ENCODE measurements at places on chromosomes 12 and 14. TPM values are rescaled to one million over a fixed set of nuclear protein-coding genes. Genes with fewer than 3 reads are reported as not detected.

DNA sequence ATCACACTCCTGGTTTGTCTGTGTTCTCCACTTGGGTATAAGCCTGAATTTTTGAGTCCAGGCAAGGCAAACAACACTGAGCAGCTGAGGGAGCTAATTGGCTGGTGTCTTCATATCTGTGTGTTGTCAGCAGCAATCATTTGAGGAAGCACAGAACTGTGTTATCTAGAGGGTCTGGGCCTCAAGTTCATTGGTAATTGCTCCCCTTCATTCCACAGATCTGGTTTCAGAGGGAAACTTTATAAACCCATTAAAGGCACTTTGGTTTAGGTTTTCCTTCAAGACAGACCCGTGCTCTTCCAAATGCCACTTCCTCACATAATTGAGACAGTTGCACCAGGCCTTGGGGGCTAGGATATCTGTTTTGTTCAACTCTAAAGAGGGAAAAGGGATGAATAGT lies 5.6 kb downstream of the DACT1 start:
- no peak overlapping the region for H3K4me3 ChIP-seq
- peaks cover 30% of the 10 kb centered on the region for H3K27me3 ChIP-seq
- no peak for DNase-seq
- peaks cover 19% of the 10 kb centered on the region for H3K4me1 ChIP-seq
- H3K27ac ChIP-seq, result no peak overlapping the region
- no peaks in the 10 kb centered on the region for H3K36me3 ChIP-seq

DNA sequence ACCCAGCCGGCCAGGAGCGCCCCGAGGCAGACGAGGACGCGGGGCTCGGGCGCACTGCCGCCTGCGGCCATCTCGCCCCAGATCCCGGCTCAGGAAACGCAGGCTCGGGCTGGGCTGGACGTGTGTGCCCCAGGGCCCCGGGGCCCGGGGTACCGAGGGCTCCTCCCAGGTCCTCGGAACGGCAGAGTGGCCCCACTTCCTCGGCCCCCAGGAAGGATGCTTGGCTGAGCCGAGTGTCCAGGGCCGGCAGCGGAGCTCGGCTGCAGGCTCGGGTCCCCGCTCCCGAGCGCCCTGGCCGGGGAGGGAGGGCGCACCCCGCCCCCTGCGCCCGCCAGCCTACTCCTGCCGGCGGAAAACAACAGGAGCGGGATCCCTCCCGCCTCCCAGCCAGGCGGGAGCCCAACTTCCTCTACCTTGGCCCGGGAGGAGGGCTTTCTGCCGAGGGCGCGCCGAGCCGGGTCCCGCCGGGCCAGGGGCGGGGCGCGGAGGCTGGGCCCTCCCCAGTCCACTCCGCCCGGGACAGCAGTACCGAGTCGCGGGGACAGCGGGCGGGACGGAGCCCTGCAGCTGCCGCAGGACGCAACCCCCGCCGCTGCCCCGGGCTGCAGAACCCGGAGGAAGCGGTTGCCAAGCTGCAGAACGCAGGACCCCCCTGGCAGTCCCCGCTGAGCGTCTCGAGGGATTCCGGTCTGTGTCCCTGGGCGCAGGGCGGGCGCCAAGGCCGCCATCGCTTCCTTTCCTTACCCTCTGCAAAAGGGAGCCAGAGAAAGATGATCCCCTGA lies at the start of gene VSIG10:
TSS of gene VSIG10 (minus strand) at position 411 of the 782 bp plus-strand sequence. CDS start at position 71, 340 bp downstream.
- H3K36me3 ChIP-seq, result no peaks in the 10 kb centered on the region
- DNase-seq, result peak; percentile 25
- H3K27me3 ChIP-seq, result peaks cover 13% of the 10 kb centered on the region
- H3K4me3 ChIP-seq, result peak within 1 kb of the TSS; percentile 71

- no peak for DNase-seq
- peaks cover 47% of the 10 kb centered on the region for H3K4me1 ChIP-seq
- H3K27me3 ChIP-seq, result no peaks in the 10 kb centered on the region
- H3K27ac ChIP-seq, result peak overlapping the region; percentile 88
- peaks cover 10% of the 10 kb centered on the region for H3K36me3 ChIP-seq
Observed at GRCh38 chr14:24425704-24426103, 3.8 kb downstream of the CBLN3 start.

- H3K27ac ChIP-seq, result no peak overlapping the region
- no peaks in the 10 kb centered on the region for H3K36me3 ChIP-seq
- peaks cover 13% of the 10 kb centered on the region for H3K4me1 ChIP-seq
- no peak for DNase-seq
- peaks cover 7% of the 10 kb centered on the region for H3K27me3 ChIP-seq
Observed at GRCh38 chr14:80988735-80989429, 33.5 kb downstream of the TSHR start.

GRCh38 chr14:68191567-68192321 lies 372.2 kb downstream of the RAD51B start:
- no peaks in the 10 kb centered on the region for H3K36me3 ChIP-seq
- H3K4me3 ChIP-seq, result no peak overlapping the region
- no peaks in the 10 kb centered on the region for H3K4me1 ChIP-seq
- H3K27me3 ChIP-seq, result no peaks in the 10 kb centered on the region

The CLMN gene
- 0.33 TPM for total RNA-seq

The ANKS1B gene
- 1.3 TPM for total RNA-seq
